Right ventricle myocardium inferior (tissue), 1 donor: ENCODE measurements at places on chromosomes 6 and 20. TPM values are rescaled to one million over a fixed set of nuclear protein-coding genes. Genes with fewer than 3 reads are reported as not detected.

Gene PSORS1C2
- total RNA-seq = not detected

Gene HNF4A
- not detected for total RNA-seq

Gene PBOV1
- total RNA-seq = not detected

Gene RIMS4
- total RNA-seq = not detected

Gene MMS22L
- total RNA-seq = 1.9 TPM

Gene BHLHE23
- total RNA-seq = not detected

Gene ZNF391
- total RNA-seq = 0.89 TPM

Gene OPRL1
- total RNA-seq = 0.49 TPM

Gene GINS1
- total RNA-seq = 0.73 TPM

Gene COL12A1
- total RNA-seq = 15.5 TPM

Gene LST1
- total RNA-seq = 9.0 TPM

Gene NFKBIL1
- total RNA-seq = 10.8 TPM

Gene ANKRD66
- total RNA-seq = not detected

Gene ATG5
- total RNA-seq = 19.2 TPM

- DNase-seq = no peak
Measured at GRCh38 chr6:45661661-45662060, 283.9 kb upstream of the SUPT3H start.

GRCh38 chr6:116596815-116597214 is 19.5 kb upstream of the RSPH4A start:
- no peak for DNase-seq

DNA sequence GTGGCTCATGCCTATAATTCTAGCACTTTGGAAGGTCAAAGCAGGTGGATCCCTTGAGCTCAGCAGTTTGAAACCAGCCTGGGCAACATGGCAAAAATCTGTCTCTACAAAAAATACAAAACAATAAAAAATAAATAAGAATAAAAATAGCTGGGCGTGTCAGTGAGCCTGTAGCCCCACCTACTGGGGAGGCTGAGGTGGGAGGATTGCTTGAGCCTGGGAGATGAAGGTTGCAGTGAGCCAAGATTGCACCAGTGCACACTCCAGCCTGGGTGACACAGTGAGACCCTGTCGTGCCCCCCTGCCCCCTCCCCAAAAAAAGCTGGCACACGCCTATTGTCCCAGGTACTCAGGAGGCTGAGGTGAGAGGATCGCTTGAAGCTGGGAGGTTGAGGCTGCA is 35.1 kb upstream of the SRPK1 start:
- no peak for DNase-seq

GRCh38 chr6:97697456-97697855 is 414.4 kb upstream of the MMS22L start:
- DNase-seq = no peak

- no peak for DNase-seq
Measured at GRCh38 chr6:4802312-4802935, 26.2 kb downstream of the CDYL start.

DNA sequence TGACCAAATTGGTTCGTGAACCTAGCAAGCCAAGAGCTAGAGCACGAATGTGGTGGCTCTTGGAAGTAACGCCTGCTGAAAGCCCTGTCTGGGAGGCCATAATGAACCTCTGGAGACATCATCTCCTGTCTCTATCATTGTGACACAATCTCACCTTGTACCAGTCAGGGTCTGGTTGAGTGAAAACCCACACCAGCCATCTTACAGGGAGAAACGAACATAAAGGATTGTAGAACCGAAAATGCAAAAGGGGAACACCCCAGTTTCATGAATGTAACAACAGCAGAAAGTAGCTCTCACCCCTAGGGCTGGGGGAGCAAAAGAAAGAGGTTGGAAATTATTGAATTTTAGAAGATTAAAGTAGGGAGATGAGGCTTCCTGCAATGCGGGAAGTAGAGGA is 50.9 kb upstream of the TAB2 start:
- DNase-seq = no peak

- DNase-seq = no peak
Measured at GRCh38 chr20:15848126-15848525, 725.1 kb downstream of the KIF16B start.

GRCh38 chr6:94350833-94351232 is 931.5 kb upstream of the EPHA7 start:
- no peak for DNase-seq

- DNase-seq = peak; percentile 79
Measured at GRCh38 chr6:157235600-157236039, 87.7 kb downstream of the TMEM242 start.

GRCh38 chr6:140744659-140745320 is 1370.3 kb upstream of the CITED2 start:
- no peak for DNase-seq

GRCh38 chr6:20542927-20543602 is 8.8 kb downstream of the CDKAL1 start:
- DNase-seq = no peak

DNA sequence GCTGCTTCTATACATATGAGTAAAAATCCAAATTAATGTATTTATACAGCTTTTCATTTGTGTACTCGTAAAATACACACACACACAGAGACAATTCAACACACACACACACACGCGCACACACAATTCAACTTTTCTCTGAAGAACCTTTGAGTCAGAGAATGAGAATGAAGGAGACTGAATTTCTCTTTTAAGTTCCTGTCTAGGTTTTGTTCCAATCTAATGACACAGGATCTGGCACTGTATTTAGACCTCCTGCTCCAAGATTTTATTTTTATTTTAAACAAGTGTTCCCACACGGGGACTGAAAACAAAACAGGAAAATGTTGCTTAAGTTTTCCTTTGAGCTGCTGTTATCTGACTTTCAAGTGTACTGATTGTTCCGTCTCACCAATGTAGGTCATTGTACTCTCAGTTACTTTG is 250.8 kb downstream of the LAMA2 start:
- no peak for DNase-seq

DNA sequence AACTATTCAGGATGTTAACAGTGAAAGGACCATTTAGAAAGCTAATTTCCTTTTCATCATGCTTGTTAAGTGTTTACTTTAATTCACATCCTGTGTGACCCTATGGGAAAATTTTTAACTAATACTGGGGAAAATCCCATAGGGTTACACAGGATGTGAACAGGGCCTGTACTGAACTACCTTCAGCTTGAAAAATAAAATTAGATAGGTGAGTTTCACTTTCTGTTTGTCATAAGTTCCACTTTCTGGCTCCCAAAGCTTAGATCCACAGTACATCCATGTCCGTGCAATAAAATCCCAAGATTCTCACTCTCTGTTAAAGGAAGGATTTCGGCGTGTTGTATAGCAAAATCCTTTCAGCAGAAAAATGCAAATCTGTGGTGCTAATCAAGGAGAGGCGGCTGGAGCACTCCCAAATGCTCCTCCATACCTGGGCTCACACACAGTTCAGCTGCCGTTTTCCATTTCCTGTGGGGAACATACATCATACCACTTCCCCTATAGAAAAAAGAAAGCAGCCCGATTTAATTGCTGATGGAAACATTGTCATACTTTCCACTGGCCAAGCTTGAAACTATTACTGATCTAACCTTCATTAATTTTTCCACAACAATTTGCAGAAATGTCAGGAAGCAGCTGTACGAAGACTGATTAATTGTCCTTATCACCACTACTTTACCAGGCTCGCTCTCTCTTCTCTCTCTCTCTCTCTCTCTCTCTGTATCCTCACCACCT is 125.2 kb downstream of the HIVEP2 start:
- no peak for DNase-seq

- DNase-seq = no peak
Measured at GRCh38 chr20:2515203-2515602, 6.5 kb upstream of the ZNF343 start.

- DNase-seq = no peak
Measured at GRCh38 chr6:39543950-39544349, 181.3 kb downstream of the KIF6 start.

DNA sequence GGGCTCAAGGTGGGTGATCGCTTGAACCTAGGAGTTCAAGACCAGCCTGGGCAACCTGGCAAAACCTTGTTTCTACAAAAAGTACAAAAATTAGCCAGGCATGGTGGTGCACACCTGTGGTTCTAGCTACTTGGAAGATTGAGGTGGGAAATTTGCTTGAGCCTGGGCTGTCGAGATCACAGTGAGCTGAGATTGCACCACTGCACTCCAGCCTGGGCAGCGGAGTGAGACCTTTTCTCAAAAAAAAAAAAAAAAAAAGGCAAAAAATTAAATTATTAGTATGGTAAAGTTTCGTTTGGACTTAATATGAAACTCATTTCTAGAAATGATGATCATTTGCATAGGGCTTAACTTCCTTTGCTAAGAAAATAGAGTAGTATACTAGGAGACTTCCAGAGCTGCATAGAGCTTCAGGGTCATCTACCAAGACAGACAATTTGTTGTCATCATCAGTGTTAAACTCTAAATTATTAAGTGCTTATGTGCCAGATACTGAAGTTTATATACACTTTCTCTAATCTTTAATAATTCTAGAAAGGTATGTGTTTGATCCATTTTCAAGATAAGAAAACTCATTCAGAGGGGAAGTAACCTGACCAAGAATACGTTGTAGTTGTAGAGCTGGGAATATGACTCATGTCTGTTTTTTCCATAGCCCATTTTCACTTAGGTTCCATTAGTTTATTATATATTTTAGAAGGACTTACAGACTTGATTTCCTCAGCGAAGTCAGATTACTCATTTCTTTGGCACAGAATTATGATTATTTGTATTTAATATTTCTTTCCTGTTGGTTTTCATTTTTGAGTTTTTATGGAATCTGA is 84.5 kb downstream of the SLC16A10 start:
- DNase-seq = no peak

- DNase-seq = no peak
Measured at GRCh38 chr6:49570474-49571079, 20.1 kb downstream of the C6orf141 start.

DNA sequence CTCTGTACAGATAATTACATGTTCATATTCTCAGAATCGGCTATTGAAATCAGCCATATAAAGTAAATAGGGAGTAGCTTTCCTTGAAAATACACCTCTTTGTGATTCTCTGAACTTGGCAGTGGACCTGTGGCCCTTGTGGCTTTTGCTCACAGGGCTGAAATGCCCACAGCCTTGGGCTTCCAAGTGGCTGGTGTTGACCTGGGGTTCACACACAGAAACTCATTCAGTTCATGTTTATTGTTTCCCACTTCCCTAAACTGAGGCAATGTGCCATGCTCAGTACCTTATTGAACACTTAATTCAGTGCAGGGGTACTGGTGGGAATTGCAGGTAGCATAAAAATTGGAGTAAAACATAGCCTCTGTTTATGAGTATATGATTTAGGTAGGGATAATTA is 19.1 kb upstream of the TULP4 start:
- DNase-seq = no peak

DNA sequence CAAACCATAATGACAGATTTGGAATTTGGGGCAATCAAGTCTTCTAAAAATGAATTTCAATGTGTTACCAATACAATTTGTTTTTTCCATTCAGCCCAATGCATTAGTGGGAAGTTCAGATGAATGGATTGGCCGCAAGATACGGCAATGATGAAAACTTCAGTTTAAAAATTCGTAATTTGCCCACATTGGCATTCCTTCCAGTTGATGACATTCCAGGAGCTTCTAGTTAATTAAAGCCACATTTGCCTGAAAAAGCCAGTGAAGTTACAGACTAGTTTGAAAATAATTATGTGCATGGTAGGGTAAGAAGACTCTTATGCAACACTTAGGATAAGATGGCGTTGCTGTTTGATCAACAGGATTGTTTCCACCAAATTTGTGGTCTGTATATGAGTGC is 46.2 kb downstream of the NHLRC1 start:
- no peak for DNase-seq

- DNase-seq = no peak
Measured at GRCh38 chr20:18380908-18381529, 85.8 kb downstream of the DZANK1 start.

GRCh38 chr6:11950109-11950508 is 62.0 kb upstream of the HIVEP1 start:
- no peak for DNase-seq

DNA sequence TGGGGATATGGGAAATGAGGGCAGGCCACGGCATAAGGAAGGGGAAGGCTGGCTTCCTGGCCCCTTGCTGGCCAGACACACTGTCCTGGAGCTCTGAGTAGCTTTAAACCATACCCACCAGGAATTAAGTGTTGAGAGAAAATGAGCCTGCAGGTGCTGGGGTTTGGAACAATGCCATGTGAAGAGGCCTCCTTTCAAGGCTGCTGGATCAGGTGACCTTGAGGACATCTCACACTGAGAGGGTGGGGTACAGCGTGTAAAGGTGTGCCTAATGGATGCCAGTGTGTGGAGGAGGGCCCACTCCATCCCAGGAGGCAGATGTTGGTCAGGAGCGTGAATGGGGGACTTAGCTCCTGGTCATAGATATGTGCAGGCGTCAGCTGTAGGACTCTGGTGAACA is 74.8 kb upstream of the MLN start:
- DNase-seq = no peak

DNA sequence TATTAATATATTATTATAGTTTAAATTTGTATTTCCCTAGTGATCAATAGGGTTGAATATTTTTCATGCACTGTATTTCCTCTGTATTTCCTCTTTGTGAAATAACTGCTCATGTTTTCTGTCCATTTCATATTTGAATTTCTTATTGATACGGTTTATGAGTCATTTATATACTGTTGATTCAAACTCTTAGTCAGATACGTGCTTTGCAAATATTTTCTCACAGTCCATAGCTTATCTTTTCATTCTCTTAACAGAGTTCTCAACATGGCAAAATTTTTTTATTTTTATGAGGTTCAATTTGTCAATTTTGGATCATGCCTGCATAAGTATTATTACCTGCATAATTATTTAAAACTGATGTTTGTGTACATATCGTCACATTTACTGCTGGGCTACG is 329.6 kb downstream of the HAO1 start:
- no peak for DNase-seq

DNA sequence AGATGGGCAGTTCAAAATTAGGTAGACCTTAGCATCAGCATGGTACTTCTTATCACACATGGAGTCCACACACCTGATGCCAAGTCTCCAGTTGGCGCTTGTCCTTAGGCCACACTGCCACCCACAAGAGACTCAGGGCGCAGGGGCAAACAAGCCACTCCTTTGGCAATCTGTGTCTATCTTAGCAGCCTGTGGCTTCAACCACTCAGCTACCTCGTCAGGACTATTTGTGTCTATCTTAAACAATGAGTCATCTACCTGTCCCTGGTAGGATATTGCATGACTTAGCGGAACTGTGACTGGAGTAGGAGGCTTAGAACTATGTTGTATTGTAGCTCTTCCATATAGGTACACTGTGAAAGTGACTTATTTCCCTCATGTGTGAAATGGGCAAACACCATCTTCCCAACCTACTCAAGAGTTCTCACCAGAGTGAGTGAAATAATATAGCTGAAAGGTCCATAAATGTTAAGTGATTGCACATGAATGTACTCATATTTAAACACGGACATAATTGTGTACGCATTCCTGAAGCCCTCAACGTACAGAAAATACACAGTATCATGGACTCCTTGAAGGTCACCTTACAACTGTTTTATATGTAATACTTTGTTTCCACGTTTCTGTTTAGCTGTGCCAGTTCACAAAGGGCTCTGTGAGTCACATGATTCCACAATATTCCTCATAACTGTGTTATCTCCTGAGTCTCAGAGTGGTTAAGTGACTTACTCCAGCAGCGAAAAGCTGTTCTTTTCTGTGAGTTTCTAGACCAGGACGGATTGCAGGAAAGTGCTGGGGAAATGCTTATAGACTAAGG is 1.6 kb downstream of the TRIM27 start:
- no peak for DNase-seq

GRCh38 chr6:304833-305370 is 12.6 kb downstream of the DUSP22 start:
- no peak for DNase-seq
